ENCODE measurements at places on chromosomes 1 and 21.

DNA sequence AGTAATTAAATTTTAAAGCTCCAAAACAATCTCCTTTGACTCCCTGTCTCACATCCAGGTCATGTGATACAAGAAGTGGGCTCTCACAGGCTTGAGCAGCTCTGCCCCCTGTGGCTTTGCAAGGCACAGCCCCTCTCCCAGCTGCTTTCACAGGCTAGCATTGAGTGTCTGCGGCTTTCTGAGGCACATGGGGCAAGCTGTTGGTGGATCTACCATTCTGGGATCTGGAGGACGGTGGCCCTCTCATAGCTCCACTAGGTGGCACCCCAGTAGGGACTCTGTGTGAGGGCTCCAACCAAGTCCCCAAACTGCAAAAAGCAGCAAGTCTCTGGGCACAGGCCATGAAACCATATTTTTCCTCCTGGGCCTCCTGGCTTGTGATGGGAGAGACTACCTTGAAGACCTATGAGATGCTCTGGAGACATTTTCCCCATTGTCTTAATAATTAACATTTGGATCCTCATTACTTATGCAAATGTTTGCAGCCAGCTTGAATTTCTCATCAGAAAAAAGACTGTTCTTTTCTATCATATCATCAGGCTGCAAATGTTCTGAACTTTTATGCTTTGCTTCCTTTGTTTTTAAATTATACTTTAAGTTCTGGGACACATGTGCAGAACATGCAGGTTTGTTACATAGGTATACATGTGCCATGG, 554.1 kb upstream of the OLFM3 start:
- no peak for DNase-seq

- DNase-seq: no peak
Measured at GRCh38 chr1:162635418-162635817, 3.2 kb downstream of the DDR2 start.

GRCh38 chr1:199113265-199113869, 474.5 kb downstream of the PTPRC start:
- peak; percentile 49 for DNase-seq

DNA sequence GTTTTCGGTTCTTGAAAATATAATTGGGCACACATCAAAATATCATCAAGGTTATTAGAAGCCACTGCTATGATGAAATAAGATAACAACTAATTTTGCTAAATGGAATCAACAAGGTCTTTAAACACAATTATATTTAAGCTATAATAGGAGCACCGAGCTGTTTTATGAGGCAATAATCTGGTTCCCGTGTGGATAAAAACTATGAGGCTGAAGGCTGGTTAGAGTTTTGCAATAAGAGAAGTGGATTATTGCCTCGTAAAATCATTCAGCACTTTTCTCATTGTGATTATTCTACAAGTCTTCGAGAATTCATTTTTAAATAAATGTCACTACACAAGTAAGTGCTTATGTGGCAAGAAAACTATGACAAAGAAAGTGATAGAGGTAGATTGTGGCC, 975.7 kb upstream of the ADGRL2 start:
- DNase-seq: no peak

GRCh38 chr1:64046891-64047290, 156.5 kb upstream of the UBE2U start:
- no peak for DNase-seq

DNA sequence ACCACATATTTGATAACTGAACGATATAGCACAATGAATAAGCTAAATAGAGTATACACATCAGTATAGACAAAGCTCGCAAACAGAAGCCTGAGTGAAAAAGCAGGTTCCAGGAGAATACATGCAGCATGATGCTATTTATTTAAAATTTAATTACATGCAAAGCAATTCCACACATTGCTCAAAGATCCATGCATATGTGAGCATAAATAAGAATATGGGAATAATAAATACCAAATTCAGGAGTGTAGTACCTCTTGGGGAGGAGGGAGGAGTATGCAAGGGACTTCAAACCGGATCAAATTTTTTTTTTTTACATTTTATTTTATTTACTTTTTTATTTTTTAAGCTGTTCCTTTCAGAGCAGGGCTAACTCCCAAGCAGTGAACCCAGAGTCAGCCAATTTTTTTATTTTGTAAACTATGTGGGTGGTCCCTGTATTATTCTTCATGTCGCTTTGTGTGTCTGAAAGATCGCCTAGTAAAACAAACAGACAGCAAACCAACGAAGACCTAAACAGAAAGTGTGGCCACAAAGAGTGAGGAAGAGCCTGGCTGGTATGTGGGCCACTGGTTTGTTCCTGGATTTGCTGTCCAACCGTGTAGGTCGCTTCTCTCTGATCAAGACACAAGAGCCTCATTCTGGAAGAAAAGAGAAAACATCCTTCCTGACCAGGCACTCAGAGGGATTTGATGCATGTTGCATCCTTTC, 4.2 kb upstream of the SHISAL2A start:
- no peak for DNase-seq

GRCh38 chr1:54012008-54012325, 6.0 kb downstream of the LDLRAD1 start:
- no peak for DNase-seq

Measured in activated T-helper 2 cell treated with anti-CD3 and anti-CD28 coated beads, Interferon-gamma antibody, Interleukin-2, Interleukin-4, amounts not matched to agents 10 μg/mL and 5 μg/mL and 100 μg/mL, durations not matched to agents 14 hours and 24 hours and 36 hours (primary cell).